ENCODE measurements at places on chromosomes 3 and 15.

DNA sequence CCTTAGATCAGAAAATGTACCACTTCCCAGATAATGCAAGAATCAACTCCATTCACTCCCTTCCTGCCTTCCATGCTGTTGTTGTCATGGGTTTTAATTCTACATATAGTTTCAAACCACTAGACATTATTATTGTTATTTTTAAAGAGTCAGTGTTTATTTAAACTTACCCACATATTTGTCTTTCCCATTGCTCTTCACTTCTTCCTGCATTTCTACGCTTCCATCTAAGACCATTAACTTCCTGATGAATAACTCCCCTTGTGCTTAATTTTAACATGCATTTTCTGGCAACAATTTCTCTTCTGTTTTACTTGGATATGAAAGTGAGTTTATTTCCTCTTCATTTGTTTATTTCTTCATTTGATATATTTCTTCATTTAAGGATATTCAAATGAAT lies 127.1 kb upstream of the FHIT start:
- no peak for DNase-seq

DNA sequence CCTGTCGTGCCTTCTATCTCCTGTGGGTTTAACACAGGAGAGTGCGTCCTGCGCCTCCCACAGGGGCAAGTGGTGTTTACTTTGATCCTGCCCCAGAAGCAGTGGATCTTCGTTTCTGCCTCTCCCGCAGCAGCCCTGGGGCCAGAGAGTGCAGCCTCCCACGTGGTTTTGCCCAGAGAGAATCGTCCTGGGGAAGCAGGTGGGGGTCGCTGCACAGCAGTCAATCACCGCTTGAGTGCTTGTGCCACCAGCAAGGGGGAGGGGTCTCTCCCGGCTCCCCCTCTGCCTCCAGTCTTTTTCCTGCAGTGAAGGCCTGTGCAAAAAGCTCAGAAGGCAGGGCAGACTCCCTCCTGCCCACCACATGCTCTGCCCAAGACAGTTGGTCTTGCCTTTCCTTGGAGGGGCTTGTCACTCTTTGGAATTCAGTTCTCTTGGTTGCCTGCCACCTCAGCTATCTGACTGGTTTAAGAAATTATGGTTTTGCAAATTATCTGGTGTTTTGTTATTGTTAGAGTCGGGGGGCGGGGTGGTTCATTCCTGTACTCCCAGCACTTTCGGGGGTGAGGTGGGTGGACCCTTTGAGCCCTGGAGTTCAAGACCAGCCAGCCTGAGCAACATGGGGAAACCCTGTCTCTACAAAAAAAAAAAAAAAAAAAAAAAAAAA lies 26.9 kb downstream of the STOML1 start:
- no peak for DNase-seq

GRCh38 chr15:92819278-92820235 lies 80.6 kb upstream of the CHD2 start:
- peak; percentile 30 for DNase-seq

GRCh38 chr15:47794252-47794914 lies 77.1 kb downstream of the SEMA6D start:
- DNase-seq, result no peak

GRCh38 chr15:57462381-57462780 lies 86.1 kb downstream of the CGNL1 start:
- no peak for DNase-seq

DNA sequence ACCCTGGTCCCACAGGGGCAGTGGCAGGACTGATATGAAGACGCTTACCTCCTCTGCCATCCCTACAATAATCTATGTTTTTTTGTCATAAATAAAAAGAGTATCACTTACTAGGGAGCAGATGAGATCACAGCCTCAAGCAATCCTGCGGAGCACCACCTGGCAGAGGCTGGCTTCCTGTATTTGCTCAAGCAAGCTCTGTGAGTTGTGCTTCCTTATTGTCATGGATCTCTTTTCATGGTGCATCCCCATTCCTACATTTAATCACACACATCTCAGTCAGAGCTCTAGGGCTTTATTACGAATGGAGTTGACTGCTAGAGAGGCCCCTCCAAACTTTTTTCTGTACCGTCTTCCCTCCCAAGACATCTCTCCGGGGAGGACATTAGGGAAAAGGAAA lies 186.0 kb downstream of the UBE2E2 start:
- DNase-seq, result no peak

DNA sequence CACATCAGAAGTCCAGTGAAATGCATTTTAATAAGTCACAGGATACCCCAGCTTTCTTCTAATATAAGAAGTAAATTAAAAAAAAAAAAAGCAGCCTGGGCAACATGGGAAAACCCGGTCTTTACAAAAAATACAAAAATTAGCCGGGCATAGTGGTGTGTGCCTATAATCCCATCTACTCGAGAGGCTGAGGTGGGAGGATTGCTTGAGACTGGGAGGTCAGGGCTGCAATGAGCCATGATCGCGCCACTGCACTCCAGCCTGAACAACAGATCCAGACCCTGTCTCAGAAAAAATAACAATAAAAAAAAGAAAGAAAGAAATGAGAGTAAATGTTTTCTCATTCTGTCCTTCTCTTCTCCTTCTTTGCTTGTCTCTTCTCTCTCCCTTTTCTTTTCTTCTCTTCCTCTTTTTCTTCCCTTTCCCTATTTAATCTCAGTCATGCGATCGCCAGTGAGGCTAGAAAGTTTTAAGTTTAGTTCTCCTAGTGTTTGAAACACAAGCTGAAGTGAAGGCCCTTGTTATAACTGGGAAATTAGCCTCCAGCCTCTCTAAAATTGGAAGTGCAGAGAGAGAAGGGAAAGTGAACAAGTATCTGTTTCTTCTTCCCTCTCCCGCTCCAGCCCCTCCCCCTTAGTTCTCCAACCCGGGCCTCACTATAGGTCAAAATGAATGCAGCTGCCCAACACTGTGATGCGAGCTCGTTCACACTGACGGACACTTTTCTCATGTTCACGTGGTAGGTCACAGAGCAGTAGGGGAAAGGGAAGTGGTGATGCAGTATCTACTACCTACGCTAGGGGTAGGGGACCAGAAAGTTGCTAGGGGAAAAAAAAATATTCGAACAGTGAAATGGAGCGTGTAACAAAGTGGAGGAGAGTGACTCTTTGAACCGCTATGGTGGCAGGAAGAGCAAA lies 23.5 kb upstream of the TSC22D2 start:
- DNase-seq, result peak; percentile 67

DNA sequence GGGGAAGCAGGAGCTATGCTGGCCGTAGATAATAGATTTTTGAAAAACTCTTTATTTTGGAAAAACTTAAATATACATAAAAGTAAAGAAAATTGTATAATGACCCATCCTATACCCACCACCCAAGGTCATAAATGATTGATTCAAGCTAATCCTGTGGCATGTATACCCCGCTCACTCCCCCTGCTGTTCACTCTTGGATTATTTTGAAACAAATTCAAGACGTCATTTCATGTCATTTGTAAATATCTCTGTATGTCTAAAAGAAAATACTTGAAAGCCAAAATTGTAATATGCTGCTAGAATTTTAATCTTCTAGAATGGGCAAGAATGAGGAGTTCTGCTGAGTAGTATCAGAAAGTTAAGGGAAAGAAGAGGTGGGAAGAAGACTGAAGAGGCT lies 241.7 kb downstream of the FEZF2 start:
- no peak for DNase-seq

DNA sequence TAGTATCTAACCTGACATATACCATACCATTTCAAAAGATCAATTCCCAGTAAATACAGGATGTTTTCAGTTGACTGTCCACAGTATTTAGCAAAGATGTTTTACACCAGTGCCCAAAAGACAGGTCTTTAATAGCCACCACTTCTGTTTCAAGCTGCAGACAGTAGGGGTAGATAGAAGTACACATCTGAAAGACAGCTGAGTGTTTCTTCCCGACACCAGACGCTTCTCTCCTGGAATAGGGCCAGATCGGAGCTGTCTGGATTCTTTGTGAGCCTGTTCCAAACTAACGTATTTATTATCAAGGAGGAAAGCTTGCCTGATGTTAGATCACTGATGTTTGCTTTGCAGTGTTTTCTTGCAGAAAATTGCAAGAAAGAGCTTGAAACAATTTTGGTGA lies 136.1 kb upstream of the RBMS3 start:
- no peak for DNase-seq

GRCh38 chr15:90421527-90421926 lies 33.5 kb downstream of the IQGAP1 start:
- no peak for DNase-seq

GRCh38 chr3:27990324-27990723 lies 251.1 kb upstream of the CMC1 start:
- DNase-seq, result no peak

DNA sequence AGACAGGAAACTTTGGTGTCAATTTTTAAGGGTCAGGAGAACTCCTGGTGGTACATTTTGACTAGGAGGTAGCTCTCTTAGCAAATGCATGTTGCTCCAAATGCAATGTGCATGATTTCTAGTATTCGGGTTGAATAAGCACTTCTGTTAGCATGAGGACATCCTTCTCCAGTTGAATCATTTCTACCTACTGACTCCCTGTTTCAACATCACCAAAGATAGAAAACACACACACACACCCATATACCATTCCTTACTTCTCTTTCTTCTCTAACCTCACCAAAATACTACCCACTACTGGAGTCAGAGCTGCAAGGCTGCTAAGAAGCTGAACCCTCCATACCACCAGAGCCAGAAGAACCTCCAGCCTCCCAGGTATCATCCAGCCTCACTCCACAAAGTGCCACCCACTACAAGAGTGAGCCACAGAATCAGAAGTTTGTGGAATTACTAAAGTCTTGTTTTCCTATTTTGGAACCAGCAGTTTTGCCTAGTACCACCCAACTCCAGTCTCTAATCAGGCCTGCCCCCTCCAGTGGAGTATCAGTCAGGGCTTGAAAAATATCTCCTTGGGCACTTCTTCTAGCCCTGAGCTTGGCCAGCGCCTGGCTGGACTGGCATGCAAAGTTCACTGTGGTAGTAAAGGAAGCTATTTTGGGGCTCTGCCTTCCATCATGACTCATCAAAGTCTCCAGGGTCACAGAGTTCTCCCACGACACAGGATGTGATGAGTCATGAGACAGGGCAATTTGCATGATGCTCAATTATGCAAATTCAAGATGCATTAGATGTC lies 110.3 kb downstream of the CYP19A1 start:
- DNase-seq, result no peak

GRCh38 chr3:355622-356021 lies 159.1 kb downstream of the CHL1 start:
- DNase-seq, result no peak

DNA sequence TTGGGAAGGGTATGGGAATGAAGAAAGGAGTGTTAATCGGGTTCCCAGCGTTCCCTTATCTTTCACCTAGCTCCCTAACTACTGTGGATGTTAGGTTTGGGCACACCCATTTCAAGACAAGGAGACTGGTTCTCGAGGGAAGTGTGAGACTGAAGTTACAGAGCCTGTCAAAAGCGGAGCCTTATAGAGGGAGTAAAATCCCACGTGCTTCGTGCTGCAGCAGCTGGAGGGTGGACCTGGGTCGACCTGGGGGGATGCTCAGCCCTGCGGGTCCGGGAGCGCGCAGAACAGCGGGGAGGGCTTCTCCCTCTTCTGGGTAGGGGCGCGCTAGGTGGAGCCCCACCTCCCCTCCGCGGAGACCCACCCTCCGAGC lies 314 bp upstream of the TMED3 start:
- DNase-seq, result no peak

- no peak for DNase-seq
These were observed 243.6 kb downstream of the ATP8B4 start for GRCh38 chr15:49875392-49875791.

- DNase-seq, result no peak
These were observed 119.6 kb downstream of the TFDP2 start for GRCh38 chr3:142029791-142030190.

DNA sequence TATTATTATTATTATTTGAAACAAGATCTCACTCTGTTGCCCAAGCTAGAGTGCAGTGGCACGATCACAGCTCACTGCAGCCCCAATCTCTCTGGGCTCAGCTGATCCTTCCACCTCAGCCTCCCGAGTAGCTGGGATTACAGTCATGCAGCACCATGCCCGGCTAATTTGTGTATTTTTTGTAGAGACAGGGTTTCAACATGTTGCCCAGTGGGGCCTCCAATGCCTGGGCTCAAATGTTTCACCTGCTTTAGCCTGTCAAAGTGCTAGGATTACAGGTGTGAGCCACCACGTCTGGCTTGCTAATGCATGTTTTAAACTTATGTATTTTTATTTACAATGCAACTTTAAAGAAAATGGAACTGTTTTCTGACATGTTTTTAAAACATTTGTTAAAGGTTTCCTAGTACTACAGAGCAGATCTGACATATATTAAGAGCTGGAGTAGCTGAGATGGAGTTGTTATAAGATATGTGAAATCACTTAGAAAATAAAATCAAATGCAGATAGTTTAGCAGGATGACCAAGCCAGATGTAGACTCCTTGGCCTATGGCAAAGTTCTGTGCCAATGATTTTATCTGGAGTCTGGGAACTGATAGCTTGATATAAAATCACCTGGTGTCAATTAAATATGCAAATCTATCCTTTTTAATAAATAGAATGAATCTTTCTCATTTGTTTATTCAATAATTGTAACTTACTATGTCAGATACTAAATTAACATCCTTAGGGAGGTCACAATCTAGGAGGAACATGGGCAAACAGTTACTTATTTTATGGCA lies 310.1 kb upstream of the NAALADL2 start:
- DNase-seq, result no peak

- no peak for DNase-seq
These were observed 406.3 kb upstream of the BCHE start for GRCh38 chr3:166243511-166243910.

Data from CD4-positive, alpha-beta T cell treated with Interleukin-4 for 4 hours (primary cell).